ENCODE measurements at places on chromosomes 2 and 18. TPM values are rescaled to one million over a fixed set of nuclear protein-coding genes. Genes with fewer than 3 reads are reported as not detected.

DNA sequence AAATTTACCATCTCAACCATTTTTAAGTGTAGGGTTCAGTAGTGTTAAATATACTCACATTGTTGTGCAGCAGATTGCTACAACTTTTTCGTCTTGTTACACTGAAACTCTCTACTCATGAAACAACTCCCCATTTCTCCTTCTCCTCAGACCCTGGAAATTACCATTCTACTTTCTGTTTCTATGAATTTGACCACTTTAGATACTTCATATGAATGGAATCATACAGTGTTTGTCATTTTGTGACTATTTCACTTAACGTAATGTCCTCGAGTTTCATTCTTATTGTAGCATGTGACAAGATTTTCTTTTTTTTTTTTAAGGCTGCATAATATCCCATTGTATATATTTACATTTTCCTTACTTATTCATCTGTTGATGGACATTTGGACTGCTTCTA lies 203.8 kb downstream of the PLCL1 start:
- DNase-seq = no peak

DNA sequence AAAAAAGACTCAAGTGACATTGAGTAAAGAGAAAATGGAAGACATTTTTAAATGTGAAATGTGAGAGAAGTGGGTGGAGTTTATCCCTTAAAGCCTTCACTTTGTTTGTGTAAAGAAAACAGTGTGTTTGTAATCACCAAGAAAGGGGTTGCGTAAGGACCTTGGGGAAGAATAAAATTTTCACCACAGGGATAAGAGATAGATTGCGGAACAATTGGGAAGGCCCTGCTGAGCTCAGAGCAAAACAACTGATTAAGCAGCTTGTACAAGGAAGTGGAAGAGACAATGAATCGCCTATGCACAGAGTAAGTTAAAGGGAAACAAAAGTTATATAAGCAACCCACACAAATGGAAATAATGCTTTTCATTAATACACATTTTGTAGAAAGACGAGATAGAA lies 327.7 kb downstream of the RAD51AP2 start:
- DNase-seq = no peak

DNA sequence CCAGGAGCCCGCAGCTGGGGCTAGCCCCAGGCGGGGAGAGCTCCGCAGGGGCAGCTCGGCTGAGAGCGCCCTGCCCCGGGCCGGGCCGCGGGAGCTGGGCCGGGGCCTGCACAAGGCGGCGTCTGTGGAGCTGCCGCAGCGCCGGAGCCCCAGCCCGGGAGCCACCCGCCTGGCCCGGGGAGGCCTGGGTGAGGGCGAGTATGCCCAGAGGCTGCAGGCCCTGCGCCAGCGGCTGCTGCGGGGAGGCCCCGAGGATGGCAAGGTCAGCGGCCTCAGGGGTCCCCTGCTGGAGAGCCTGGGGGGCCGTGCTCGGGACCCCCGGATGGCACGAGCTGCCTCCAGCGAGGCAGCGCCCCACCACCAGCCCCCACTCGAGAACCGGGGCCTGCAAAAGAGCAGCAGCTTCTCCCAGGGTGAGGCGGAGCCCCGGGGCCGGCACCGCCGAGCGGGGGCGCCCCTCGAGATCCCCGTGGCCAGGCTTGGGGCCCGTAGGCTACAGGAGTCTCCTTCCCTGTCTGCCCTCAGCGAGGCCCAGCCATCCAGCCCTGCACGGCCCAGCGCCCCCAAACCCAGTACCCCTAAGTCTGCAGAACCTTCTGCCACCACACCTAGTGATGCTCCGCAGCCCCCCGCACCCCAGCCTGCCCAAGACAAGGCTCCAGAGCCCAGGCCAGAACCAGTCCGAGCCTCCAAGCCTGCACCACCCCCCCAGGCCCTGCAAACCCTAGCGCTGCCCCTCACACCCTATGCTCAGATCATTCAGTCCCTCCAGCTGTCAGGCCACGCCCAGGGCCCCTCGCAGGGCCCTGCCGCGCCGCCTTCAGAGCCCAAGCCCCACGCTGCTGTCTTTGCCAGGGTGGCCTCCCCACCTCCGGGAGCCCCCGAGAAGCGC lies 15.0 kb upstream of the GMPPA start:
- DNase-seq = no peak

- no peak for DNase-seq
These were observed 7.6 kb upstream of the TNS1 start for GRCh38 chr2:218010140-218010983.

DNA sequence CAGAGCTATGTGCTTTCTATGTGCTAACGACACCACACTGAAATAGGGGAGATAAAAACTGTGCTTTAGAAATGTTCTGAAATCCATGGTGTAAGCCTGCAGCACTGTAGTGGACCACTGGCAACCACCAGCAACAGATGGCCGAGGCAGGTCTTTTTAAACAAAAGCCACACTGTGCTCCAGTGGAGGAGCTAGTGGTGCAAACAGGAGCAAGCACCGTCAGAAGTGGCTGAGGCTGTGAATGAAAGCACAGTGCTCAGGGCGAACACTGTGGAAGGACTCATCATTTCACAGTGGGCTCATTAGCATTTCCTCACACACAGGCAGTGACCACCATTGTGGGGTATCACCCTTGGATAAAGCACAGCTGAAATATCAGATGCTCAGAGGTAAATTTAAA lies 22.9 kb upstream of the MTX2 start:
- DNase-seq = no peak

GRCh38 chr2:109172556-109173105 lies 43.6 kb downstream of the SH3RF3 start:
- no peak for DNase-seq

GRCh38 chr2:37688771-37689468 lies 17.5 kb upstream of the CDC42EP3 start:
- DNase-seq = no peak

DNA sequence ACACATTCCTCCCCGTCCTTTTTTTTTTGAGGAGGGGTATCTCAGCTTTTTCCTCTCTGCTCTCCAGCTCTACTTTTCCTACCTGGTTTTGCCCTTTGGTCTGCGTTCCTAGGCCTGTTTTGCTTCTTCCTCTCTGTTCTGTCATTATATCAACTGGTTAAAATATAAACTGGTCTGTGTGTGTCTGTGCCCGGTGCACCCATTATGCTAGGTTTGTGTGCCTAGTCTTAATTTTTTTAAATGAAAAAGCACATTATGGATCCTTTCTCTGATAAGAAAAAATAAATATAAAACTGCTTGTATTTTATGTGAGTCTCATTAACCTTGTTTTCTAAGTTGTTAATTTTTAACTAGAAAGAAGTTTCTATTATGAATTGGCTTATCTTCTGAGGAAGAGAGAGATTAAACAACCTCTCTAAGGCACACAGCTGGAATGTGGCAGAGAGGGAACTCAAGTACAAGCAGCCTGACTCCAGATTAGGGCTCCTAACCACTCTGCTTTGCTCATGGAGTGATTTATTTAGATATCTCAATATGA lies 17.4 kb downstream of the SLC38A11 start:
- no peak for DNase-seq

- DNase-seq = no peak
These were observed 608 bp downstream of the CDH7 start for GRCh38 chr18:65751155-65752085.

DNA sequence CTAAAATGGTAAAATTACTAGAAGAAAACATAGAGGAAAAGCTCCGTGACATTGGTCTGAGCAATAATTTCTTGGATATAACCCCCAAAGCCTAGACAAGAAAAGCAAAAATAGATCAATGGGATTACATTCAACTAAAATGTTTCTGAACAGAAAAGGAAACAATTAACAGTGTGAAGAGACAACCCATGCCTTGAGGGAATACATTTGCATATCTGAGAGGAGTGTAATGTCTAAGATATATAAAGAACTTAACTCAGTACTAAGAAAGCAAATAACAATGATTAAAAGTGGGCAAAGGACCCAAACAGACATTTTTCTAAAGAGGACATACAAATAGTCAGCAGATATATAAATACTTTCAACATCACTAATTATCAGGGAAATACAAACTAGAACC lies 206.2 kb downstream of the VAPA start:
- DNase-seq = no peak

GRCh38 chr2:74450570-74451190 lies 4.2 kb upstream of the INO80B start:
- DNase-seq = no peak

- no peak for DNase-seq
These were observed 19.8 kb upstream of the L3MBTL4 start for GRCh38 chr18:6434481-6434880.

DNA sequence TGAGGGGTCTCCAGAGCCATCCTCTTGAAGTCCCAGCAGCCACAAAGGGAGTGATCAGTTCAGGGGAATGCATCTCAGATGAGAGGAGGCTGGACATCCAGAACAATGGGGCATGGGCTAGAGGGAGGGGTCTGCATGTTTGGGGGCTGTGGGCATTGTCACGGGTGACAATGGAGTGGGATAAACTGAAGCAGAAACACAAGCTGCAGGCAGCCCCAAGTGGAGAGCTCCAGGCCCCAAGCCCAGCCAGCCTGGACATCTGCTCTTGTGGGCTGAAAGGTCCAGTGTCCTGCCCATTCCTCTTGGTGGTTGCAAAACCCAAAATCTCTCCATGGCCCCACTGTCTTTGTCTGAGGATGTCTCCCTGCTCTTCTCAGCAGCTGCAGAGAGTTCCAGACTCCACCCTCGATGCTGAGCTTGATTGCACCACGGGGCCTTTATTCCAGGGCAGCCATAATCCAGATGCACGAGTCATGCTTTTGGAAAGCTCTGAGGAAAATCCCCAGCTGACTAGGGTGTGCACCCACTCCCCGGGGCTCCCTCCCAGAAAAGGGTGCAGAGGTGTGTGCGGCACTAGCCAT lies 149.4 kb downstream of the TNS1 start:
- DNase-seq = no peak

DNA sequence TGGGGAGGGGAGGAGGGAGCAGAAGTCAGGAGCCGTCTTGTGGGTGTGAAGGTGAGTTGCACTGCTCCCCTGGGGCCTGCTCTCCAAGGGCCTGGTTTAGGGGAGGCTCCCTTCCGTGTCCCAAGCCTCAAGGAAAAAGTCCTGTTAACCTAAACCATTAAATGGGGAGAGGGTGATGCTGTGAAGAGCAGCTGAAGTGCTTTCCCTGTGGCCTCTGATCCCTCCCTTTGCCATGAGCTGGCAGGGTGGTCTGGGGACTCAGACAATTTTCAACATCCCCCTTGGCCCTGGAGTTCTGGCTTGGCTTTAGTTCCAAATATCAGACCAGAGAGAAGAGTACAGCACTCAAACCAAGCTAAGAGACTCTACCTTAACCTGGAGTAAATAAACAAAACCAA lies 692 bp upstream of the POMC start:
- DNase-seq = no peak

DNA sequence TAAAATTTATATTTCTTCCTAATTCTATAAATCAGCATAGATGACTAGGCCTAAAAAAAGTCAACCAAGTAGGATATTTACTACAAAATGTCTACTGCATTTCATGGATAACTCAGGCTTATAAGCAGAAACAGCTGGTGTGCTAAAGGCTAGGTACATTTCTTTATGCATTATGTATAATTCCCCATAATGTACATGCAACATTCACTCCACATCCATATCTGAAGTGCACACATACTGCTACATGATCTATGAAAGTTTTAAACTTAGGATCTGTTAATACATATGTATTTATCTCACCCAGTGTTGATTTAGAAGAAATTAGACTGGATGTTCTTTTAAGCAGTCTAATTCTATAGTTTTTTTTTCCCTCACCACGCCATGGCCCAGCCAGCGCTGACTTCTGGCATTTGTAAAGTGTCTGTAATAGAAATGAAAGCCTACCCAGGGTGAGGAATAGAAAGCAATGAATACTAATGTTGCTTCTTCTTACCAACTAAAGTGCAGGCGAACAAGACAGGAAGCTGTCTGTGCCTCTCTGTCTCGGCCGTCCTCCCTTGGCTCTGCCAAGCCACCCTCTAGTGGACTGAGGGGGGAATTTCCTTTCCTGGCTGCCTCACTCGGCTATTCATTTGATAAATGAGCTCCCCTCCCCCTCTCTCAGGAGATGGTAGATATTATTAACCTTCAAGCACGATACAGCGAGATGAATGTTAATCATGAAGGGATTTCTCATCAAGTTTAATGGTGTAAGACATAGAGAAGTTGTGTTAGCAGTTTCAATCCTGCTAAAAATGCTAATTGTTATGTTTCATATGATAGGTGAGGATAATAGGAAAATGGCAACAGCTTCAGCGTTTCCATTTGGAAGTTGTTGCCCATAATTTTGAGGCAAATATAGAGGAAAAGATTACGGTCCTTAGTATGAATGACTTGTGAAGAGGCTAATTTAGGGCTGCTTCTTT lies 384.5 kb downstream of the MTX2 start:
- no peak for DNase-seq

DNA sequence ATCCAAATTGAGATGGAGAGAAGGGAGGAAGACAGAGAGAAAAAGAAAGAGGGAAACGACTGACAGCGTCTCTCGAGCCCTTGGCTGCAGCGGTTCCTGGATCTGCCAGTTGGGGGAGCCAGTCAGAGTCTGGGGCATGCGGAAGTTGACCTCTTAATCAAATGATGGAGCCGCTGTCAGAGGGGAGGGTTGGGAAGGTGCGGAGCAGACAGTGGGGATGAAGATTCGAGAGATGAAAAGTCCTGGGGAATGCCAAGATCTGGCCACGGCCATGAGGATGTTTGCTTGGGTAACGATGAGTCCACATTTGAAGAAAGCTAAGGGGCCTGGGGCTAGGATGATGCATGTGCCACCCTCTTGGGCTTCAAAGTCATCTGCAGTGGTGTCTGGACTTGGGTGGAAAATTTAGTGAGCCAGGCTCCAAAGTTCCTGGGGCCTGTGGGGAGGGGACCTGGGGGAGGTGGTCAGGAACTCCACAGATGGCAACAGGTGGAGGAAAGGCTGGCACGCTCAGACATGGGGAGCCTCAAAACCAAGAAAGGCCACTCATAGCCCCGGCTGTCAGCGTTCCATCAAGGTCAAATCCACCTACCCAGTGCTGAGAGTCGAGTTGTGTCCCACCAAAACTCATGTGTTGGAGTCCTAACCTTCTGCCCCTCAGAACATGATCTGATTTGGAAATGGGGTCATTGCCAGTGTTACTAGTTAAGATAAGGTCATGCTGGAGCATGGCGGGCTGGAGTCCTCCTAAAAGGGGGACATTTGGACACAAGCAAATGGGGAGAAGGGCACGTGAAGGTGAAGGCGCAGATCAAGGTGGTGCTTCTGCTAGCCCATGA lies 200.1 kb downstream of the NDUFA10 start:
- DNase-seq = peak; percentile 31

DNA sequence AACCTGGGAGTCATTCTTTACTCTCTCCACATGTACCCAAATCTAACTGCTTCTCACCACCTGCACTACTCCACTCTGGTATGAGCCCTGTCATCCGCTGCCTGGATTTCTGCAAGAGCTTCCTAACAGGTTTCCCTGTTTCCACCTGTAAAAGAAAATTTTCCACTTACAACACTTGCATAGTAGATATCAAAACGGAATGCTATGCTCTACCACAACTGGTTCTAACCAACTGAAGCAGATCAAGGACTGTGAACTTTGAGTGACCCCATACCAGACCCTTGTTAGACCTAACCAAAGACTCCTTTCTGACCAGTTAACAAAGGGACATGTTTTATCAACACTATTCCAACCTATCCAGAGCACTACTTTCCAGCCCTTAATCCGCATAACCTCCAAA lies 3.8 kb upstream of the TMEM131 start:
- DNase-seq = no peak

Gene ATOH8
- 0.33 TPM for total RNA-seq

Gene LYPD6B
- 0.59 TPM for total RNA-seq

Gene AP1S3
- total RNA-seq = 3.8 TPM

Gene DYNC2LI1
- total RNA-seq = 5.6 TPM

Gene GLI2
- 0.14 TPM for total RNA-seq

Gene MREG
- 3.0 TPM for total RNA-seq

Gene UGT1A8
- total RNA-seq = not detected

Gene CYS1
- 1.3 TPM for total RNA-seq

Gene LOXHD1
- total RNA-seq = 0.25 TPM

Data from liver (tissue), 10 donors.